Renal cortical epithelial cell (primary cell): ENCODE measurements at places on chromosomes 16 and 17. TPM values are rescaled to one million over a fixed set of nuclear protein-coding genes. Genes with fewer than 3 reads are reported as not detected.

DNA sequence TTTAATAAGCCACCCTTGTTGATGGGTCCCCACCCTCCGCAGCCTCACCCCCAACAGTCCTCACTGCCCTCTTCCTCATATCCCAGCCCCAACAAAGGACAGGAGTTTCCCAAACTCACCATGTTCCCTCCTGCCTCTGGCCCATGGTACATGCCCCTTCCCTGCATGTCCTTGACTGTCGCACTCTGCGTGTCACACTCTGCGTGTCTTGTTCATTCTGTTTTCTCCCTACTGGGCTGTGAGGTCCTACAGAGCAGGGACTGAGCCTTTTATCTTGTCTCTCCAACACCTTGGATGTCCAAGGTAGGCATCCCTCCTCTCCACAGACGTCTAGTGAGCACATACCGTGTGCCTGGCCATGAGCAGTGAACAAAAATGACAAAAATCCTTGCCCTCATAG lies 154.7 kb downstream of the SOCS1 start:
- no peak for DNase-seq

DNA sequence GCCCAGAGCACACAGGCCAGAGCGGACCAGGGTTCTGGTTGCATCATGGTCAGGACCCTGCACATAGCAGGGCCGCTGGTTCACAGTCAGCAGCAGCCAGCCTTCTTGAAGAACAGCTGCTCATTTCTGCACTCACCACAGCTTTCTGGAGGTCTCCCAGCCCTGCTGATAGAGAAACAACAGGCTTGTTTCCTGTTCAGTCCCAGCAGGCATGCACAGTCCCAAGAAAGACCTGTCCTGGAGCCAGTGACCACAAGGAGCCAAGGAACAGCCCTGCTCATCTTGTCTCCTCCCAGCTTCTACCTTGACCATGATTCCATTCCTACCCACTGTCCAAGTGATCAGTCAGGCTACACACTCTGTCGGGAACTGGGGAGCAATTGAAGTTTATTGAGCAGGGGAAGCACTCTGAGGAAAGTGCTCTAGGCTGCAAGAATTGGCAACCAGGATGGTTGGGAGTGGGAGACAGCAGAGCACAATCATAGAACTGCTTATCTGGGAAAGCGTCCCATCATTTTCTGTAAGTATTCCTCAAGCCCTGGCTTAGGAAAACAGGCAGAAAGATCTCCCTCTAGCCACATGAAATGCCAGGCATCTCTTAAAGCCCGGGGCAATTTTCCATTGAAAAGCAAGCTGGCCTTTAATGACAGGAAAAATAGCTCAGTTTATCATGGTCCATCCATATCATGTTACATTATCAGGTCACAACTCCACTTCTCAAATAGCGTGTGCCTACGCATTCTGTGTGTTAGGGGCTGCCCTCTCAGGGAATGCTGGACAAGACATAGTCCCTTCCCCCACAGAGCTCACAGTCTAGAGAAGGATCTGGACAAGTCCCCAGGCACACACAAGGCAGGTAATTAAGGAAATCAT lies 155.4 kb upstream of the FOXF1 start:
- DNase-seq = no peak

GRCh38 chr17:6997171-6997570 lies 1.3 kb downstream of the ALOX12 start:
- no peak for DNase-seq

SLC35G6 gene
- total RNA-seq = not detected in 2 replicates

KRTAP4-5 gene
- total RNA-seq = not detected in 2 replicates

DNA sequence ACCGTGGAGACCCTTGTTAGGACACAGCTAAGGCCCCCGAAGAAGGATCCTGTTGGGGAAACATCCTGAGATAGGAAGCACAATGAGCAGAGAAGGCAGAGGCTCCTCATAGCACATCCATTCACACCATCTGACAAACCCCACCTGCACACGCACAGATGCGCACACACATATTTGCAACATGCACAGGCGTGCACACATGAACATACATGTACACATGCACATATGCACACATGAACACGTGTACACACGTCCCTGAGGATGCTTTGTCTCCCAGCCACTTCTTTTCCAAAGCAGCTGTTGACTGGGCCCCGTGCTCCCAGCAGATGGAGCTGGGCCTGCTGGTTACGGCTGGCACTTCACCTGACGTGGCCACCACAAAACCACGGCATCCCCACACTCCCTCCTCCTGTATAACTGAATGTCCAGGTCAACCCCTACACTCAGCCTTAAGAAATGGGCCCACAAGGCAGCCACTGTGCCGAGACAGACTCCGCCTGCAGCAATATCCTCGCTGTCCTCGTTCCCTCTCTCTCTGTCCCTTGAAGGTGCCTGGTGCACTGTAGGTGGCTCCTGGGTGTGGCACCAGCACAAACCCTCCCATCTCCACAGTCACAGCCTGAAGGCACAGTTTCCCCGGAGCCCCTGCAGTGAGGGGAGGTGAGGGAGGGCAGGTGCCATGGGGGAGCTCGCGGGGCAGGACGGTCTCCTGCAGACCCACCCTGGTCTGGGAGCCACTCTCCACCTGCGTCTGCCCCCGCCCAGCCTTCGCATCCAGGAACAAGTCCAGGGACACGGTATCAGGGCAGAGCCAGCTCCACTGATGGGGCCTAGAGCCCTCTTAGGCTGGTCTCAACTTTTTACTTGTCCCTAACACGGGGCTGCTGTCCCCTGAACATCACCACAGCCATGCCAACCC lies 183.0 kb downstream of the RBFOX3 start:
- no peak for DNase-seq

ZBTB4 gene
- 14.8 and 39.2 TPM in 2 replicates for total RNA-seq

- no peak for DNase-seq
Observed at GRCh38 chr17:63555500-63556156, 5.4 kb downstream of the DCAF7 start.

DNA sequence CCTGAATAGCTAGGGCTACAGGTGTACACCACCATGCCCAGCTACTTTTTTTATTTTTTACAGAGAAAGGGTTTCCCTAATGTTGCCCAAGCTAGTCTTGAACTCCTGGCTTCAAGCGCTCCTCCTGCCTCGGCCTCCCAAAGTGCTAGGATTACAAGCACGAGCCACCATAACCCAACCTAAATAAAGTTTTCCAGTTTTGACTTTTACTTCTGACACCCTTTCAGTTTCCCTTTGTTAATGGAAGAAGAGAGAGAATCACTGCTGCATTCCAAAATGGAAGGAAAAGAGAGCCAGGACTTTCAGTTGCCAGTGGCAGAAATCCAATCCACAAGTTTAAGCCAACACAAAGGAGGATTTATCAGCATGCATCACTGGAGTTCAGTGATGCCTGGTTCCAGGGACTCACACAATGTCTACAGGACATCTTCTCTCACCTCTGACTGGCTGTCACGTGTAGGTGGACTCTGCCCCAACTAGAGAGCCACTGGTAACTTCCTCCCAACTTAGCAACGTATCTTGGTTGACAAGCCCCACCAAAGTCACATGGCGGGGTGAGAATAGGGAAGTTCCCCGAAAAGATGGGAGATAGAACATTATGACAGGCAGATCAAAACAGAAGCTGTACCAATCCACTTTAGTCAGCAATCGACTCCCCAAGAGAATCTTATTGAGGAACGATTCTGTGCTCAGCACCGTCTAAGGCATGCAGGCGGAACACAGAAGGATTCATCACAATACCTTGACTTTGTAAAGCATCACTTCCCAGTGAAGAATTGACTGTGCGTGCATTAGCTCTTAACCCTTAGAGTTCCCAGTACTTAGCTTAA lies 46.5 kb downstream of the GAS7 start:
- peak; percentile 5 for DNase-seq

GRCh38 chr17:27762527-27763305 lies 37.6 kb downstream of the NOS2 start:
- peak; percentile 29 for DNase-seq

- no peak for DNase-seq
Observed at GRCh38 chr17:37212179-37212578, 163.6 kb upstream of the C17orf78 start.

GLOD4 gene
- 107 and 133 TPM in 2 replicates for total RNA-seq

DNA sequence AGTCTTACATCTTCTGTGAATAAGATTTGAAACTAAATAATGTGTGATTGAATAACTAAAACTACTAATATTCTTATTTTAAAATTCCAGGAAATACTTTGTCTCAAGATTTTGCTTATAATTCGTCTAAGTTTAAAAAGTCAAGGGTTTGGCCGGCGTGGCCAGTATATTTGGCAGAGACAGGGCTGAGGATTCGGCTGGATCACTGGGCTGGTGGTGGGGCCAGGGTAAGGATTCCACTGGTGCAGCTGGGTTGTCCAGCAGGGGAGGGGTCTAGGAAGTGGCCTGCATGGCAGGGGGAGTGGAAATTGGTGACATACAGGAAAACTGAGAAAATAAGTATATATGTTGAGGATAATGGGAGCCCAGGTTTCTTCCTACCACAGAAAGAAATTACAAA lies 75.7 kb downstream of the MYO1D start:
- DNase-seq = no peak

DNA sequence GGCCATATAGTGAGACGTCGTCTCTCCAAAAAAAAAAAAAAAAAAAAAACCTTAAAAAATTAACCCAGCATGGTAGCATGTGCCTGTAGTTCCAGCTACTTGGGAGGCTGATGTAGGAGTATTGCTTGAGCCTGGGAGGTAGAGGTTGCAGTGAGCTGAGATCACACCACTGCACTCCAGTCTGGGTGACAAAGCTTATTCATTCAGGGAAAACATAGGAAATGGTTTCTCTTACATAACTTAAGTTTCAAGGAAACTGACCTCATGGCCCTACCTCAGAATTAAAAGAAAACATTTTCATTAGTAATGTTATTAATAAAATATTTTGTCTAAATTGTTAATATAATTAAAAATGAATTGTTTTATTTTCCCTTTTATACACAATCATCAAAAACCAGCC lies 31.4 kb downstream of the COG1 start:
- no peak for DNase-seq

GRCh38 chr16:4641306-4641687 lies 16.7 kb downstream of the MGRN1 start:
- no peak for DNase-seq

GRCh38 chr16:2371421-2371820 lies 30.9 kb upstream of the ABCA3 start:
- no peak for DNase-seq

- no peak for DNase-seq
Observed at GRCh38 chr17:62692159-62692651, 64.7 kb downstream of the MRC2 start.

DNAJA3 gene
- total RNA-seq = 52.4 and 62.3 TPM in 2 replicates

PLK1 gene
- total RNA-seq = 0.99 and 8.0 TPM in 2 replicates

DNA sequence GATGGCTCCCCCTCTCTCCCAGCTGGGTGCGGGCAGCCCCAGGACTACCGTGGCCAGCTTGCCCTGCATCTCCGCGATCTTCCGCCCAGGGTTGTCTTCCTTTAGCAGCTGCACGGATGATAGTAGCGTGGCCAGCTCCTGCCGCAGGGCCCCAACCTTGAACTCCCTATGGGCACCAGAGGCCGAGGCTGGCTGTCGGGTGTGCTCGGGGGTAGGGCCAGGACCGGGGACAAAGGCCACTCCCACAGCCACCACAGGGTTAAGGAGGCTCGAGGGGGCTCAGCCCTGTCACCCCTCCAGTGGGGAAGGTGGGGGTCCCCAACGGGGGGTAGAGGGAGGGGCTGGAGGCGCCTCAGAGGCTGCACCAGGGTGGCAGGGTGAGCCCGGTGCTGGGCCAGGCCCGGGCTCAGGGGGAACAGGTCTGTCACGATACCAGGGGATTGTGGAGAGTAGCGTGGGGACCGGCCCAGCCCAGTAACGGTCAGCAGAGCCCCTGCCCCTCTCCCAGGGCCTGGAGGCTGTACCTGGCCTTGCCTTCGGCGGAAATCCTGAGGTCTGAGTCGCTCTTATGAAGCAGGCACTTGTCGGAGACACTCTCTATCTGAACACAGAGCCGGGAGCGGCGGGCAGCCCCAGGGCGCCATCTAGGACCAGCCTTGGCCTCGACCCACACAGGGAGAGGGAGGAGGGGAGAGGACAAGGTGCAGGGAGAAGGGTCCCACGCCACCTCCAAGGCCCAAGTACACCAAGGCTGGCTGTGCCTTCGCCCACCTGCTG lies 5.2 kb downstream of the PERCC1 start:
- no peak for DNase-seq

DNA sequence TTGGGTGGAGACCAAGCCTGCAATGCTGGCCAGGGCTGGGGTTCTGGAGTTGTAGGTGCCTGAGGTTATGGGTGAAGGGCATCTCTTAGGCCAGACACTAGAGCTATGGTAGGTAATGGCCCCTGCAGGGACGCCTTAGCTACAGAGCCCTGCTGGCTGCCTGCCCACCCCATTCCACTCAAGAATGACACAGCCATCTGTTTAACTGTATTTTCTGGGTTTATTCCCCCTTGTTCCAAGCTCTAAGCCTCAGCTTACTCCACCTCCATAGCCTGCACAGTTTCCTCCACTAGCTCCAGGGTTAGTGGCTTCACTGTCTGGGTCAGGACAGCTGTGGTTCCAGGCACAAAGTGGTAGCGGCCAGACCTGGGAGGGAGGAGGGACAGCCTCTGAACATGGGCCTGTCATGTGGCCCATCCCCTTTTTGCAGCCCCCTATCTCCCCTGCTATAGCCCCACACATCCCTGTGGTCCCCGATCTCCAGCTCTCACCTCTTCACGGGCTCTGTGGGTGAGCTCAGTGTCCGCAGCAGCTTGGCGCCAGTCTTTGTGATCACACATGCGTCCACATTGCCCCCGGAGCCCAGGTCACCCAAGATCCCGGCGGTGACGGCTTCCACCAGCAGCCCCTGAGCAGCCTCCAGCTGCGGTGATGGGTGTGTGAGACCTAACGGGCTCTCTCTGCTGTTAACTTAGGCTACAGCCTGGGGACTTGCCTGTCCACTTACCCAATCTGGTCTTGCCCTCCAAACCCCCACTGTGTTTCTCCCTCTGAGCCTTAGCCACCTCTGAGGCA lies 2.1 kb downstream of the PSMB10 start:
- no peak for DNase-seq

- DNase-seq = no peak
Observed at GRCh38 chr17:285751-286422, 66.7 kb downstream of the RPH3AL start.

OTOP3 gene
- total RNA-seq = not detected in 2 replicates

DNA sequence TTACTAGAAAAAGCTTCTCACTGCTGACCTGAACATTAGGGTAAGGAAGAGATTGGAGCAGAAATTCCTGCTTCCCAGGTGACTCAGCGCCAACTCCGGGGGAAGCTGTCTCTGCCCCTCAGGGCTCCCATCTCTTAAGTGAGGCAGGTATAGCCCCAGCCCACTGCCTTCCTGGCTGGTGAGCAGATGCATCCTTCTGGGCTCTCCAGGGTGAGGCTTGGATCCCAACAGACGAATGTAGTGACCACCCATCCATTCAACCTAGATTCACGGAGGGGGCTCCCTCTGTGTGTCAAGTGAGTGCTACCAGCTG lies 3.2 kb downstream of the ATP2C2 start:
- no peak for DNase-seq

KRTAP4-1 gene
- not detected in 2 replicates for total RNA-seq

XAF1 gene
- 6.9 and 15.1 TPM in 2 replicates for total RNA-seq

TNK1 gene
- total RNA-seq = 3.6 and 8.0 TPM in 2 replicates

OTOA gene
- 0.10 TPM in 1 of 2 replicates, not detected in the other for total RNA-seq
